Suppressor macrophage treated with lipopolysaccharide for 4 hours (primary cell): ENCODE measurements at places on chromosomes 13 and 19.

DNA sequence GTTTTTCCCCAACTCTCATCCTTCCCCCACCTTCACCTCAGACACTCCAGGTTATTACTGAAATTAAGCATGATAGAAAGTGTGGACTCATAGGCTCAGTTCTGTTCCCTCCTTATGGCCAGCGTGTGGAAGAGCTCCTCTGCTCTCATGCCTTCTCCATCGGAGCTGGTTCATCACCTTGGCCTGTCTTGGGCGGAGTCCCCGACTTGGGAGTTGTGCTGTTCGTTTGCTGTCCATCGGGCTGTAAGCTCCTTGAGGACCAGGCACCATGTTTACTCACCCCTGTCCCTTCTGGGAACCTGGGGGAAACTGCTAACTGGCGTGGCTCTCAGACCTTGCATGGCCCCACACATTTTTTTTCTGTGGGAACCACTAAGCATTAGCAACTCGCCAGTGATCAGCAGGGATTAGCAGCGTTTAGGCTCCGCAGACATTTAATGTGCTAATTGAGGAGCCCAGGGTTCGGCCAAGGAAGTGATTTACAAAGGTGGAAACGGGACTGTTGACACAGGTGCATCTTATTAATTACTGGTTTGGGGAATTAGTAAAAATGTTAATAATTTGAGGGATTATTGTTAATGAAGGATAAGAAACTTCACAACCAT, 123.8 kb downstream of the TM9SF2 start:
- DNase-seq: no peak

DNA sequence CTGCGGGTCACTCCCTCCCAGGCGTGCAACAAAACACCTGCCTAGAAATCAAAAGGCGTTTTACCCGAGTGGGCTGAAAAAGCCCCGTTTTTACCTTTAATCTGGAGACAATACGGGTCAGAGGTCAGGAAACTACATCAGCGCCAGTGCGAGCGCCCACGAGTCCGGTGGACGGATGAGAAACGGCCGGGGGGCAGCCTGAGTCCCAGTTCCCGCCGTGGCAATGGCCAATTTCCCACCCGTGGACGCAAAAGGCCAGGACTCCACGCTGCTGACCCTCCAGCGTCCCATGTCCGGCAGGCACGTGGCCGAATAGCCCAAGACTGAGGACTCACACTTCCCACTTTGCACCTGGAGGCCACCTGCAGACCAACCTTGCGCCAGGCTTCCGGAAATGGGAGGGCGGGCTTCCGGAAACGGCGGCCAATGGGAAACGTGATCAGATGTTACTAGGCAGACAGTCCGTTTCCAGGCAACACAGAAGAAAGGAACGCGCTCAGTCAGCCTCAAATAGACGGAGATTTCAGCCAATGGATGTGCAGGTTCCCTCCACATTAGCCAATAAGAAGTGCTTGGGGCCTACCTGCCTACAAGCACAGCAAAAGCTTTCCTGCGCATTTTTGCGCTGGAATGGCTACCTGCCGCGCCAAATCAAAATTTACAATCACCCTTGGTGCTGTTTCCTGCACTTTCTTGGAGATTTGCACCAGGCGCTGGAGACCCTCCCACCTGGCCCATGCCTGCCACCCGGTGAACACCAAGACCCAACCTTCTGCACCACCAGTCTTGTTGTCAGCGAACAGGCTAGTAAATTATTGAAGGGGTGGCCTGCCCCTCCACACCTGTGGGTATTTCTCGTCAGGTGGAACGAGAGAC, 47.4 kb downstream of the ZFP14 start:
- peak; percentile 66 for DNase-seq

GRCh38 chr13:69545551-69545950, 562.1 kb upstream of the ATXN8OS start:
- DNase-seq: no peak

DNA sequence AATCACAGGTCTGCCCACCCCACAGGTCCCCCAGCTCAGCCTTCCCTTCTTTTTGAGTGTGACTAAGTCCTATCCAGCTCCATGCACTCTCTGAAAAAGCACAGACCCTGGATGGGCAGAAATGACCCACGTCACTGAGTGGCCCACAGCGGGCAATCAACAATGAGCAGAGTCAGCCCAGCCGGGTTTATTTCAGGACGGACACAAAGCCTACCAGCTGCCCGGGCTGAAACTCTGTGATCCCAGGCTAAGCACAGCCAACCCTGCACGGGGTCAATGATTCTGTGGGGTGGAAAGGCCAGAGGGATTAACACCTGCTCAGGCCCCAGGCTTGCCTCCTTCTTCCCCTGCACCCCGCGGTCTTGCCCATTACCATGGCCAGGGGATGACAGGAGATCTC, 8.4 kb downstream of the NAPA start:
- DNase-seq: no peak

DNA sequence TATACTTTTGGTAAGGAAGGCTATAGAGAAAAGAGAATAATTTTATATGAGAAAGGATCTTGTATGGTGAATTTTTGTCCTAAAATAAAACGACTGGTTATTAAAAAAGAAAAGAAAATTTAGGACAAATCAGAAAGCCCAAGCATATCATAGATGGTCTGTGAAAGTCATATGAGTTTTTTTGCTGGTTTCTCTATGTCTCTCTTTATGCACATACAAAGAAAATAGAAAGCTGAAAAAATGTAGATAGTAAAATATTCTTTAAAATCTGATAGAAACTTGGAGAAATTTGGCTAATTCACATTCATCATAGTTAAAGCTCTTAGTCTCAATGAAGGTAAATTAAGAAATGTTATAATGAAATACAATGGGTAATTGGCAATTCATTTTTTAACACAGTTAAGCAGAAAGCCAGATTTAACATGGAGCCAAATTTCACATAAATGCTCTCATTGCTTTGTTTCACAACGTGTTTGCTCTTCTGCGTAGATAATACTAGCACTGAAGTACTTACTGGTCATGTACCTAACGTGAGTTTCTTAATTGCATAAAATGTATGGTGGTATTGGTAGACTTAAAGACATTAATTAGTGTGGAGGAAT, 621.5 kb upstream of the ATXN8OS start:
- DNase-seq: no peak

GRCh38 chr19:7502552-7502951, 13.4 kb upstream of the ZNF358 start:
- no peak for DNase-seq

DNA sequence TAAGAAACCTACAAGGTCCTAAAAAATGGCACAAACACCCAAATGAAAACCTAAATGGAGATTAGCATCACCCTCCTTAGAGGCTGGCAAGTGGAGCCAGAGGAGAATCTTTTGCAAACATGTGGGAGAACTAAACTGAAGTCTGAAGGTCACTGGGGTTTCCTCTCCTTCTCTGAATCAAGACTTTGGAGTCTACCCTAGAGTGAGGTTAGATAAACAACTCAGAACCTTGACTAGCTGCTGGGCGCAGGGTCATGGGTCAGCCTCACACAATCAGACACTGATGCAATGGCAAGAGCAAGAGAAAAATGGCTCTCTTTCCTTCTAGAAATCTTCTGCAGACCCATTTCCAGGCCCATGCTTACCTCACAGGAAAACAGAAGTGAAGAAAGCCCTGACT, 165.8 kb downstream of the KCTD12 start:
- DNase-seq: no peak

- no peak for DNase-seq
Measured at GRCh38 chr19:359653-359925, 15.0 kb upstream of the MIER2 start.

GRCh38 chr19:52786078-52786463, 520 bp downstream of the ZNF600 start:
- DNase-seq: no peak

DNA sequence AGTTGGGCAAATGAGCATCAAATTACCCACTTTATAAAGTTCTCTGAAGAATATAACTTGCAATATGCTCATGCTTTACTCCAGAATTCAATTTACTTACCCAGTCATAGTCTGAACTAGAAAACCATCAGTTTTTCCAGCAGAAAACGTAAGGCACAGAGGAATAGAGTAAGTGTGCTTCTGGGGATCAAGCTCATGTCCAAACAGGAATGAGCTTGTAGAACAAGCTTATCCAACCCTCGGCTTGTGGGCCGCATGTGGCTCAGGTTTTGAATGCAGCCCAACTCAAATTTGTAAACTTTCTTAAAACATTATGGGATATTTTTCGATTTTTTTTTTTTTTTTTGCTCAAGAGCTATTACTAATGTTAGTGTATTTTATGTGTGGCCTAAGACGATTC, 308.5 kb upstream of the KLF12 start:
- no peak for DNase-seq

- no peak for DNase-seq
Measured at GRCh38 chr19:31264041-31264778, 85.0 kb downstream of the TSHZ3 start.

- no peak for DNase-seq
Measured at GRCh38 chr19:31386806-31387205, 37.6 kb upstream of the TSHZ3 start.

DNA sequence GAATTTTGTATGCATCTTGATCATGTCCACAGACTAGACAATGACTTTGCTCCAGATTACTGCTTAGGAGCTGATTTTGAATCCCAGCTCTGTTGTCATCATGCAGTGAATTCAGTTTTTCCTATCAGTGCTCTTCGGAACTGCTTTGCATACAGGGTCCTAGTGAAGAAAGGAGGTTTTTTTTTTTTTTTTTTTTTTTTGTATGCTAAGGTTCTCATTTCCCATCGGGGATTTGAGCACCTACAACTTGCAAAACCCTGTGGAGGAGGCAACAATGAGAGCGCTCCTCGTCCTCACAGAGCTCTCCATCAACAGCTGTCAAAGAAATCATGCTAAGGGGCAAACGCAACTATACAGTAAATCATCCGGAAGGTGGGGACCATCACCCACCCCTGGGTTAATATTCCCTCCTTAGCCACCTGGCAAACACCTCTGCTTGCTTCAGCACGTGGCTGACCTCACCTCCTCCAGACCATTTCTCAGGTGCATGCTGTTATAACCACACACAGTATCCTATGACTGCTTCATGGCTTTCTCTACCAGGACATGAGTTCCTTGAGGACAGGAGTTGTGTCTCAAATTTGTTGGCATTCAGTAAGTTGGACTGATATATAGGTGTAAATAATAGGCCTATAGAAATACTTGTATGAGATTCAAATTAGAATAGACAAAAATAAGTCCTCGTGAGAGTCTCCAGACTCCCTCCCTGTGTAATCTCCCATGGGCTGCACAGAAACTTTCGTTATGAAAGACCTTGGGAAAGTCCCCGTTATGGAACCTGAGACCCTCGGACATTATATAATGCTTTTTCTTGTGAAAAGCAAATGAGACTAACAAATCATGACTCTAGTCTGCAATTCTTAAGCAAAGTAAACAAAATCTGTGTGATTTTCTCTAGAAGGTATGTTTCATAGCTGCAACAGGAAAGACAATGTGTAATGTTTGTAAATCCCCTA, 113.8 kb downstream of the KATNAL1 start:
- no peak for DNase-seq

- no peak for DNase-seq
Measured at GRCh38 chr13:25771202-25771601, 280.6 kb downstream of the SHISA2 start.

DNA sequence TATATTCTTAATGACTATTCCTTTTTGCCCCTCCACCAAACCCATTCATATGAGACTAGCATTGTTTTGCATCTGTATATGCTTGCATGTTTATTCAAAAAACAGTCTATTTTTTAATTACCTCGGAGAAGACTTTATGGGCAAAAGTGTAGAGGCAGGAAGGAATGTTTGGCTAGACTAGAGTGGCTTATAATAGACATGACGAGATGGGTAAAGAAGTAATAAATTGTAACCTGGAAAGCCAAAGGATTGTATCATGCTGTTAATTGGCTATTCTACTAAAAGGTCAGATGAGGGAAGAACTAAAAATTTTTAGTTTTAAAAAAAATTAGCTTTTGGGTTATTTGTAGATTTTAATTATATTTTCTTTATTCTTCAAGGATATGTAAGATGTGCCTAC, 91.1 kb downstream of the FNDC3A start:
- no peak for DNase-seq

- DNase-seq: no peak
Measured at GRCh38 chr19:15175609-15176008, 25.2 kb downstream of the NOTCH3 start.

DNA sequence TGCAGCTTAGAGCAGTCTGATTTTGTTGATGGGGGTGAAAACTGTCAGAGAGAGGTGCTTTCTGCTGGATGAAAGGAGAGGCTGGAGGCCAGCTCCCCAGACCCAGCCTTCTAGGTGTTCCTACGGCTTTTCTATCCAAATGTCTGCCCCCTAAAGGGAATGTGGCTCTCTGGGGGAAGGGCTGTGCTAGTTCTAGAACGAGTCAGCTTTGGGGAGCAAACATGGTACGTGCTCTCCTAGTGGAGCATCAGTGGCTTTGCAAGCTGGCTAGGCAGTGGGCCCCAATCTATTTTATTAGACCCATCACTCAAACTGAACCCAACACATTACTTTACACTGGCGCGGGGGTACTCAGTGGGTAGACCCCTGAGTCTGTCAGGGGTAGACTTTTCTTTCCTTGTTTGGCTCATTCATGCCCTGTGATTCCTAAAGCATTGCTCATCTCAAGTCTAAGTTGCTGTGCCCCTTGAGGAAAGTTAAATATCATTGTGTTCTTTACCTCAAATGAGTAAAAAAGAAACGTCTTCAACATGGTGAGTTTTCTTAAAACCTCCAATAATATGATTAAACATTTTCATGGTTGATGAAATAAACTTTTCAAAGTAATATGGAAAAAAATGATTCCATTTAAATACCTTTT, 254.9 kb downstream of the DLEU7 start:
- DNase-seq: no peak

DNA sequence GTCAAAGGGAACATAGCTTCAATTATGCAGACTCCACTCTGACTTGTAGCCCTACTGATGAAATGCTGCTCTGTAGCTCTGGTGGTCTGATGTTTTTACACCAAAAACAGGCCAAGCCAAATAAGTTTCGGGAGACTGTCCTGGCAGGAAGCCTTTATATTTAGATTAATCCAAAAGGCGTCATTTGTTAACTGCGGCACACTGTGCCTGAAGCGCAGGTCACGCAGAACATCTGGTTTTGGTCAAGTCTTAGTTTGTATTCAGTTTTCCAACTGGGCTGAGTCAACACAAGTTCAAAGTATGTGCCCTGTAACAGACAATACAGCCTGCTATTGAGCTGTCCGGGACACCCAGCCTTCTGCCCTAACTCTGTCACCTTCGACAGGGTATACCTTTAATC, 154.6 kb upstream of the IPO5 start:
- DNase-seq: no peak

DNA sequence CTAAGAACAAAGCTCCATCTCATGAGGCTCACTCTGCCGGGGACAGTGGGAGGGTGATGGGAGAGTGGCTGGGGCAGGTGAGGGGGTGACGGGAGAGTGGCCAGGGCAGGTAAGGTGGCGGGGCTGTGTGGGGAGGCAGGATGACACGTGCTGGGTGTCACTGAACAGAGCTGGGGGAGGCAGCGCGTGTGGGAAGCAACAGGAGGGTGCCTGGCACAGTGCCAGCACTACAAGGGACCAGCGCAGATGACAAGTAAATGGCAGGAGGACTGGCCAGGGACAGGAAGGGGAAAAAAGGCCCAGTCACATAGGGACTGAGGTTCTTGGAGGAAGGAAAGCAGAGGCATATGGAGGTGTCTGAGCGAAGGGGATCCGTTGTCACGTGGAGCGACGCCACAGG, 129.9 kb downstream of the RNF17 start:
- DNase-seq: no peak

GRCh38 chr13:54657588-54657987, 1629.0 kb downstream of the OLFM4 start:
- DNase-seq: no peak
